ENCODE measurements at places on chromosomes 5 and 9. TPM values are rescaled to one million over a fixed set of nuclear protein-coding genes. Genes with fewer than 3 reads are reported as not detected.

- DNase-seq = no peak
These were observed 5.5 kb upstream of the COL5A1 start for GRCh38 chr9:134636149-134636507.

GRCh38 chr5:181243564-181244343 is at the start of gene RACK1:
TSS of gene RACK1 (minus strand) at chr5:181243906. CDS start at chr5:181243800, 106 bp downstream.
- peak; percentile 93 for DNase-seq

GRCh38 chr9:118686959-118687358 is 682.3 kb downstream of the BRINP1 start:
- no peak for DNase-seq

Gene SLC9A3
- total RNA-seq = 1.1 TPM

- no peak for DNase-seq
These were observed 38.6 kb downstream of the HMGCS1 start for GRCh38 chr5:43274435-43275114.

DNA sequence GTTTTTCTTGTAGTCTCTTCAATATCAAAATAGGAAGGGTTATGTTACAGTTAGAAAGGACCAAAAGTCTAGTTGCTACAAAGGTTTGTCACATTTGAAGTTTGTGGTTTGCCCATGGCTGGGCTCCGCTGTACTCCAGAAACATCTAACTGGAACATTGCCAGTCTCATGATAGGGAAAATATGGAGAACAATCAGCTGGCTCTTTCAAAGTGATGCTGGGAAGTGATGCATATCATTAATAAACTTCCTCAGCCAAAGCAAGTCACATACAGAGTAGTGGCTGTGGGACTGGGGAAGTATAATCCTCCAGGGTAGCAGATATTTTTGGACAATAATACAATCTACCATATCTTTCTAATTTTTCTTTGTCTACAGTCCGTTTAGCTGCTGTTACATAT is 8.8 kb downstream of the BTF3 start:
- DNase-seq = no peak

Gene CNTNAP3B
- 24.1 TPM for total RNA-seq

GRCh38 chr9:35260186-35260585 is 98.4 kb downstream of the UNC13B start:
- DNase-seq = no peak

DNA sequence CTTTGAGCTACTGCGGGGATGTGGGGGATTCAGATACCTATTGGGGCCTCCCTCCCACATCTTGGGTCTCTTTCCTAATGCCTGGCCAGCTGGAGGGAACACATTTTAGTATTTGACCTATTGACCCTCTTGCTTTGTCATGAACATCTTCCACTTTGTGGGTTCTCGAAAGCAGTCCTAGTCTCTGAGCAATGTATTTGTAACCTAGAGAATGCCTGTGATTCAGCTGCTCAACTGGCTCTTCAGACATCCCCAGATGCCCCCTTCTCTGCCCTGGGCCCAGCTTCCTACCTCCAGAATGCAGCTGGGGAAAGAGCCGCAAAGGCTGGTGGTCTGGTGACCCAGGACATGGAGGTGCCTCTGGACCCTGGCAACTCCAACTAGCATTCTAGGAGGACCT is 32.2 kb downstream of the APTX start:
- DNase-seq = no peak

DNA sequence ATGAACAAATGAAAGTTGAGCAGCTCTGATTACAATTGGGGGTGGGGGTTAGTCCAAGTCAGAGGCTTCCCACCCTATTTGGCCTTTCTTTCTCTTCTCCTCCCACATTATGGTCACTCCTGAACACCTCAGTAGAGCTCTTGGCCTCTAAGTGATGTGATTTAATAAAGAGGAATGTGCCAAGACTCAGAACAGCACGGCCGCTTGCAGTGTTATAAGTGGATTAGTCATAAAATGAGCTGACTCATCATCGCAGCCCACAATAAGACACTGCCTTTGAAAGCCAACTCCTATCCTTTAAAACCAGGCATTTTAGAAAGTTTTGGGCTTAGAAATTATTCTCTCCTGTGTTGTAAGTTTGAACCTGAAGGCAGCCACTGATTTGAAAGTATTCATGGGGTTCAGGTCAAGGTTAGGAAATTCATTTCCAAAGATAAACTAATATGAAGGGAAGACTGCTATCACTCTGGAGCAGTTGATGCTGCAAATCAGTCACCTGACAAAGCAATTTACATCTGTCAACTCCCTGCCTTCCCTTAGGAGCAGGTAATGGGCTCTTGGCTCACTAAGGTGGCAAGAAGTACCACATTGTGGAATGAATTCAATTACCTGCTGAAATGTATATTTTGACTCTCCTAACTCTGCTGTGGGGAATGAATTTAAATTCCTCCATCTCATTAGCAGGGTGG is 283.6 kb upstream of the NMUR2 start:
- no peak for DNase-seq

Gene SLC34A1
- total RNA-seq = not detected

DNA sequence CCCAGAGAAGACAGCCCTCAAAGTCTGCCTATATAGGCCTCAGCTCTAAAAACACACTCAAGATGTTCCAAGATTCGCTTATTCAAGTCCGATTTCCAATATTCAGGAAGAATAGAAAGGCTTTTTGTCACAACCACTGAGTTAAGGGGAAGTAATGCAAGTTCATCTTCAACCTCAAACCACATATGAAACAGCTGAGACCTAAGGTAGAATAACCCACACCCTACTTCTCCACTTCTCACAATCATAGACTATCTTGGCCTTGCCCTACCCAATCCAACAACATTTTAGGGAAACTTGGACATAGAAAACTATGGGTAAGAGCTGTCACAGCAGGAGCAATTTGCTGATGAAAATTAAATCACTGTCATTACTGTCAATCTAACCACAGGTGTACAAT is 152.0 kb upstream of the LRRTM2 start:
- no peak for DNase-seq

Gene ARSI
- 0.65 TPM for total RNA-seq

Gene PCDHB16
- 3.4 TPM for total RNA-seq

Gene PCDHGA12
- total RNA-seq = 5.0 TPM

DNA sequence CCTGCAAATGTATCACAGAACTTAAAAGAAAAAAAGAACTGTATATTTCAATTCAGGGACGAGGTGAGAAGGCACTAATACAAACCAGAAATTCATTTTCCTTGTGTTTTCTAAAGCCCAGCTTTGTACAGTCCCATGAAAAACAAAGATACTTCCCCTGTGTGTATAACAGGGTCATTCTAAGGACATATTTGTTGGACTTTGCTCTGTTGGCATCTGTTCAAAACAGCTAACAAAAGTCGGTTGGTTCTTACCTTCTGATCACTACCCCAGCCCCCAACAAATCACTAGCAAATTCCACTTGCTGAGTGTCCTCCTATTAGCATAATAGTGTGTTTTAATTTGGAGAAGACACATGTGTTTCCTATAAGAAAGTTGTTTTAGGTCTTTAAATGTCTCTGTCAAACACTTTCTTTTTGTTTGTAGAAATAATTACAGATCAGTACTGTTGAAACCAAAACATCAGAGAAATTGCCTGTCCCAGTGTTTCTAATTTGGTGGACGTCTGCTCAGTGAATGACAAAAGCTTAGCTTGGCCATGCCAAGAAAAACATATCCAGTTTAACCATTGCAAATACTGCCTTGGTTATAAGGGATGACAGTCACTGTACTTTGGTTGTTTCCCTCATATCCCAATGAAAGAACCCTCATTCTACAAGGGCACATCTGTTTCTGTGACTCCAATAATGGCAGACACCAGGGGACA is 480.5 kb downstream of the EBF1 start:
- DNase-seq = no peak

DNA sequence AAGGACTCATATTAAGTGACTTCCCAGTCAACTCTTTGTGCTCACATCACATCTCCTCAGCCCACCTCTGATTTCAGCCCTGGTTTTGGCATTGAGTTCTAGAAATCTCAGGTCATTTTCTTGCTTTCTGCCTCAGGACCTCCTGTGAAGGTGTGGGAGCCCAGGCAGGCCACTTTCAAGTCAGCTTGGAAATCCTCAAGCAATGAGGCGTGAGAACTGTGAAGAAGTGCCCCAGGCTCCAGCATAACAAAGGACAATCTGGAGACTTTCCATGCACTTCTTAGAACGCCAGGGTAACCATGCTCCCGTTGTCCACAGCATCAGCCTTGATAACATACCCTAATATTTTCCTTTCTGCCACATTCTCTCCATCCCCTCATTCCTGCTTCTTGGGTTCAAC is 131.2 kb upstream of the MAP3K1 start:
- DNase-seq = no peak

Gene FRMPD1
- total RNA-seq = not detected

Gene INVS
- total RNA-seq = 24.1 TPM

Gene LAMC3
- total RNA-seq = 50.6 TPM

Gene EGFLAM
- total RNA-seq = 3.7 TPM

Gene SELENOP
- total RNA-seq = 87.8 TPM

Gene CCL27
- total RNA-seq = 0.68 TPM

GRCh38 chr5:150234576-150235499 is 45.0 kb downstream of the SLC6A7 start:
- no peak for DNase-seq

DNA sequence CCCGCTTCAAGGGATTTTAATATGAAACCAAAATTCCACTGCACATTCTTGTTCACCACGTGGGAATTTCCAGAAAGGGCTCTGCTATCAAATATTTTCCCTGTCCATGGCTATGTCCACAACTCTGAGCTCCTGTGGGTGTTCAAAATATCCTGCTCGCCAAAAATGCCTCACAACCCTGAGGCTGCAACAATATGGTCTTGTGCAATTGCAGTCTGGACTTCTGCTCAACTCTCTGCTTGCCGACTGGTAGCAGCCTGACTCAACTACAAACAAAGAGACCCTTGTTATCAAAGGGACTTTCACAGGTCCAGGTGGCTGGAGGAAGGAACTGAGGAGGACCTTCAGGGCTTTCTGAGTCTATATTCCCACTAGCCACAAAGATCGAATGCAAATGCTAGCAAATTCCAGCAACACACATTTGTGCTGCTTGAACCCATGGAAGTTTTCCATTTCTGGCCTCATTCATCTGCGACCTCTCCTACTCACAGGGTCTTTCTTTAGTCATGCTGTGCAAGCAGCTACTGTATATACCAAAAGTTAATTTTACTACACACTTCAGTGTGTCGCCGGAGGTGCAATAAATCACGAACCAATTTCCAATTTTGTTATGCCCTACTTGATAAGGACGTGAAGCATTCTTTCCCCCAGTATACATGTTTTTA is 169.2 kb upstream of the SLC30A5 start:
- DNase-seq = no peak

DNA sequence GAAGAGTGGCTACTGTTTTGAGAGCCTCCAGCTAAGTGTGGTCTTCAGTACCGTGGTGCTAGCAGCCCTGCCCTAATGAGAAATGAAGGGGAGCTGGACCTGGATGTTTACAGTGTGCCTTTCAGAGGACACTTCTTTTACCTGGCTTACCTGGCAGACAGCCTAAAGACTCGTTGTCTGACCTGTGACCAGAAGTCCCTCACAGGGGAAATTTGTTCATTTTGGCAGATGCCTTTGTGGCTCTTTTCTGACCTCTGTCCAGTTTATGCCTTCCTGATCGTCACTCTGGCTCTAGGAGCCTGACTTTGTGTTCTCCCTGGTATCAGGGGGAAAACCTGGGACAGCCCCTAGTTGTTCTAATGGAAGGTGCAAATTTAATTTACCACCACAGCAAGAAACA is 475.1 kb downstream of the DMRTA1 start:
- no peak for DNase-seq

DNA sequence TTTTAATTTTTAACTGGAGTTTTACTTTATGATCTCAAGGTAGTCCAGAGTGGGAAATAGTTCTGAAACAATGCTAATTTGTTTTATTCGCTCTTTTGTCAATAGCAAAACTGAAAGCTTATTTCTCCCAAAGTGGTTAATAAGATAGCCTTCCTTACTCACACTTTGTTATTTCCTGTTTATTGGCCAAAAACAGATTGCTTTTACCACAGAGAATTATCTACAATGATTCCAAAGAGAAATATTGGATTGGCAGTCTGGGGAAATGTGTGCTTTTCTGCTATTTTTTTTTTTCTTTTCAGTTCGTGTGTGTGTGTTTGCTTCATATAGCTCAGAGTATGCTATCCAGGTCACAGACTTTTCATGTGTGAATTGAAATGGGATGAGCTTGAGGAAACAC is 756.7 kb upstream of the RGMB start:
- no peak for DNase-seq

Gene ADAMTS16
- total RNA-seq = 0.52 TPM

- DNase-seq = no peak
These were observed 234.1 kb downstream of the NNT start for GRCh38 chr5:43837091-43837490.

Gene FOXB2
- total RNA-seq = not detected

Gene WNK2
- total RNA-seq = 40.0 TPM

DNA sequence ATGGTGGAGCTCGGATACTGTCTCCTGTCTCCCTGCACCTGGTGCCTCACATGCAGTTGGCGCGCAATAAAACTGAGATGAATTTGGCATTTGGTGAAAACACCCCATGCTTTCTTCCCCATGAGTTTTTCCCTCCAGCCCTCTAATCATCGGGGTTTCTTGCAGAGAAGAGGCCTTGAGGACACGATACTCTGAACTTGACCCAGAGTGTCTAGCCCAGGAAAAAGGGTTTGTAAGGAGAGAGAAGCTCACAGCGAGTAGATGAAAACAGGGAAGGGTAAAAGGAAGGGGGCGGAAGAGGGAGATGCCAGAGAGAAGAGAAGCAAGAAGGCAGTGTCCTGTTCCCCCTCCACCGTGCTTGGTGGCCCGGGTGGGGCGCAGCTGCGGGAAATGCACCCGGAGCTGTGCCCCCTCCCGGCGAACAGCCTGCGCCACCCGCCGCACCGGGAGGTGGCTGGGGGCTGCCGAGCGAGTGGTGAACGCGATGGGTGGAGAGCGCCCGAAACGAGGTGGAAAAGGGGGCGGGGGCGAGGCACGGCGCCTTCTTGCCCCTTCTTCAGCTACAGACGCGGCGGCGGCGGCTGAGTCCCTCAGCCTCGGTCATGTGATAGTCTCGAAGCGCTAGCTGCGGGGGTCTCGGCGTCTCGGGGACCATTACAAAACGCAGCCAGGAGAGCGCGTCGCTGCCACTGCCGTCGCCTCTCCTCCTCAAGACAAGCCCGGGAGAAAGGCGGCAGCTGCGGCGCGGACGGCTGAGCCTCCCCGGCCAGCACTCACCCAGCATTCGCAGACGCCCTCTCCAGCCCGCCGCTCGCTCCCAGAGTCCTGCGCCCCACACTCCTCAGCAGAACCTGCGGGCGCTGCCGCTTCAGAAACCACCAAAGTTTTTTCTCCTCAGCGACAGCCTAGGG is 1.1 kb upstream of the FOXB2 start:
- no peak for DNase-seq

Gene IFNA13
- not detected for total RNA-seq

DNA sequence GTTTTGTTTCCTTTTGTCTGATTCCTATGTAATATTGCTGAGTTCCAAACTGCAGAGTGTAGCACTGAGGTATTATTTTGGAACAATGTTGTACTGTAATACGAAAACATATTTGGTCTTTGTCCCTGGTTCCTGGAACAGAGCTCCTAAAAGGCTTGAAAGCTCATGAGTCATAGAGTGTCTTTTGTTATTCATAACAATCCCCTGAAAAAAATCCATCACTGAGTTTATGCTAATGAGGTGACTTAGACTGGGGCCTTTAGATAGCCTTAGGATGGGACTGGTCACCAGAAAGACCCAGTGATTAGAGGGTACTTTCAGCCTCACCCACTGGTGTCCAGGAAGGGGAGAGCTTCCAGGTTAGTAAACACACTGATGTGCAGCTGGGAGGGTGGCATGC is 132.7 kb upstream of the POU5F2 start:
- DNase-seq = no peak
